ENCODE measurements at places on chromosomes 2 and 18.
A peak's percentile ranks its signal among the peaks of the same experiment; 100 is the strongest.

- DNase-seq = no peak
Measured at GRCh38 chr2:240868286-240869108, at the start of gene AGXT. TSS of gene AGXT (plus strand) at chr2:240868824. CDS start at chr2:240868866, 42 bp downstream.

DNA sequence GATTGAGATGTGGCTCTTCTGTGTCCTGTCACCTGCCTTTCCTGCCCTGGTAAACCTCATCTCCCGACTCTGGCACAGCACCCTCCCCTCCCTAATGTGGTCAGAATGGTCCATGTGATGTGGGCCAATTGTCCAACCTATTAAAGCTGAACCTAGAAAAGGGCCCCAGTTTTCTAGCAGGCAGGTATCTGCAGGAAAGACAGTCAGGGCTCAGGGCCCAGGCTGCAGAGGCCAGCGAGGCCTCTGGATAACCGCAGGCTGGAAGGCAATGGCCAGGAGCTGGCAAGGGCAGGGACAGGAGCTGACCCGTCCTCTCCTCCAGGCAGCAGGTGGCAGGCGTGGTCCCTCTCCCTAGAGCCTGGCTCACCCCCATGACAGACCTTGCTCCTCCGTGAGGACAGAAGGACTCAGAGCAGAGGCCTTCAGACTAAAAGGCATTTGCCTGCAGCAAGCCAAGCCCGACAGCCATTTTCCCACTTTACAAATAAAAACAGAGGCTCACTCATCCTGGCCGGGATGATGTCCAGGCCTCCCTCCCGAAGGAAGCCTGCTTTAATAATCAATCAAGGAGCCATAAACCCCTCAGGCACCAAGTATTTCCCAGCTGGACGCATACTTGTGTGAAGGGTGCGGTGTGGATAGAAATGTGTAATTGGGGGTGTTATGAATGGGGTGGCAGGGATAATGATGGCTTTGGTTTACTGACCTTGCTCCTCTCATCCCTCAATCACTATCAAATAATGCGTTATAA, 107.1 kb downstream of the TWIST2 start:
- no peak for DNase-seq

- DNase-seq = no peak
Measured at GRCh38 chr2:183521911-183522310, 397.7 kb downstream of the NUP35 start.

DNA sequence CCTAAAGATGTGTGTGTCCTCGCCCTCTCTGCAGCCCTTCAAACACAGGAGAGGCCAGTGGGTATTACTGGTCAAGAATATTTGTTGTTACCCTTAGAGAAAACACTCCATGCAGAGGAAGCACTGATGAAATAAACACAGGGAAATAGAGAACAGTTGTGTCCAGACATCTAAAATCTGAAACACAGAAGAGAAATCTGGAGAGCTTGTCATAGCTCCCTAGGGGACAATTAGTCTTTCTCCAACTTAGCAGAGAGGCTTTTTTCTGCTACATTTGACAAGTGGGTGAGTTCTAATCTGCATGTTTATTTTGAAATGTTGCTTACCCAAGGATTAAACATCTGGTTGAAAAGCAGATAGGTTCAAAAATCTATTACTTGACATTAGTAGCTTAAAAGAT, 190.1 kb downstream of the CTNNA2 start:
- no peak for DNase-seq

DNA sequence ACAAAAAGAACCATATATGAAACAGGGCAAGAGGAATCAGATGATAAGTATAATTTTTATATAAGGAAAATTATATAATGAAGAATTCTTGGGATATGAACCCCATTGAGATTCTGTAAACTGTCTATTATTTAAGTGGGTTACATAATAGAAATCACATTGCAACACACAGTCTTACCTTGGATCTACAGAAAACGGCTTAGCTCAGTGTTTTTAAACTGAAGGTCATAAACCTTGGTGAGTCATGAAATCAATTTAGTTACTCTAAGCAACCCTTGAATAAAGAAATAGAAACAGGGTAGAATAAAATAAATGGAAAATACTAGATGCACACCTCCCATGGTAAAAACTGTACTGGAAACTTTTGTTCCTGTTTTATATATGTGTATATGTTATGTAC, 50.7 kb downstream of the METTL8 start:
- no peak for DNase-seq

- no peak for DNase-seq
Measured at GRCh38 chr18:13514558-13514957, 211.8 kb downstream of the FAM210A start.

DNA sequence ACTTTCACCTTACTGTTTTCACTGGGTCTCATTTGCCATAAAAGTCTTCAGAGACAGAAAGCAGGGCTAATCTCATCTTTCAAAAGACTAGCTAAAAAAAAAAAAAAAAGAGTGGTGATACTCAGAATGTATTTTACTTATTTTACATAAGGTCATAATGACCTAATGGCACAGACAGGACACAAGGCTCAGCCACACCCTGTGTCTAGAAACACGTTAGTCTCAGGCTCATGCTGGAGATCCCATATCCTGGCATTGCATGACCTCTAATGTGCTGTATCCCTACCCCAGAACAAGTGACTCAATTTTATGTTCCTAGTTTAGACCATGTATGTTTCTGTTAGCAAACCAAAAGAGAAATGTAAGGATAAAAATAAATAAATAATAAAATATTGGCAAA, 115.4 kb downstream of the SATB2 start:
- DNase-seq = no peak

- no peak for DNase-seq
Measured at GRCh38 chr2:181264001-181264400, 193.2 kb upstream of the ITGA4 start.

DNA sequence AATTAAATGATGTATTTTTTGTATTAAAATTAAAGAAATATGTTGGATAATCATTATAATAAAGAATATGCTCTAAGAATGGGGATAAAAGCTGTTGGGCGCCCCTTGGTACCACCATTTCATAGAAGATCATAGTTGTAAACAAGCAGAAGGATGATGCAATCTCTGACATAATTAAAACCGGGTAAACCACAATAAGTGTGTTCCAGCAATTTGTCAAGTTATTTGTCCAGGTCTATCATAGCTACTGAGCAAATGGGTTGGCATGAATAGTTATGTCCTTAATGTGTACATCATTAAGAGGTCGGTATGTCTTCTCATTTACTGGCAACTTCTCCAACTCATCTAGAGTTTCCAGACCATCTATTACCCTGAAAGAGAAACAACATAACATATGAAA, 6.7 kb upstream of the CLK1 start:
- no peak for DNase-seq

- no peak for DNase-seq
Measured at GRCh38 chr2:230505162-230505561, 89.2 kb downstream of the SP100 start.

DNA sequence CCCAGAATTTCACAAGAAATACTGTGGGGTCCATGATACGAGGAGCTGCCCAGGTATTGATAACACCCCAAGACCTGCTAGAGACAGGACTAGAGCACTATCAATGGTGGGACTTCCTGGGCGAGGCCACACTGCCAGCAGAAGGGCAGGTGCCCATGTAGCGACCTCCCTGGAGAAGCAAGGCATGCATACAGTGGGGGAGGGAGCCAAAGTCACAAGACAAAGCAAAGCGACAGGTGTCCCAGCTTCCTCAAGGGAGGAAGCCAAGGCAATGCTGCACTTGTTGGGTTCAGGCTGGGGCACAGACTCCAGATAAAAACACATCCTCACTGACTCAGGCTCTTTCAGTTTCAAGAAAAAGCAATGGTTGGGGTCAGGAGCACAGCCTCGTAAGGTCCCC, 7.5 kb downstream of the CD207 start:
- no peak for DNase-seq

GRCh38 chr2:11092701-11093335, 62.4 kb upstream of the SLC66A3 start:
- no peak for DNase-seq

GRCh38 chr18:29157057-29157780, 980.3 kb upstream of the CDH2 start:
- DNase-seq = no peak

GRCh38 chr18:77164763-77165485, 32.3 kb upstream of the MBP start:
- DNase-seq = no peak

DNA sequence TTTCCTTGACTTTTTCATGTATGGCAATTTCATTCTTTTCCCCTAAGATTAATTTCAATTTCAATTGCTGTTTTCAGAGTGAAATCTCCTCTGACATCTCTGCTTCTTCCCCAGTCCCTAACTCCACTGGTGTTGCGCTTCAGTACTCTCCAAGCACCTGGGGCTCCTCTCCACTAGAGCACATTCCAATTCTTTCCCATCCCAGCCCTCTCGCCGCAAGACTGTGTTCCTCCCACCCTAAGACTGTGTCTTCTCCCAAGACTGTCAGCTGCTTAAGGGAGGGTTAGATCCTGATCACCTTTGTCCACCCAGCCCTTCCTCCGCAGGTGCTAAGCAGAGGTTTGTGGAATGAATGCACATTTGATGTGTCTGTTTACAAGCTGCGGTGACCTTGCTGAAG, 255.7 kb upstream of the CCDC68 start:
- DNase-seq = no peak

DNA sequence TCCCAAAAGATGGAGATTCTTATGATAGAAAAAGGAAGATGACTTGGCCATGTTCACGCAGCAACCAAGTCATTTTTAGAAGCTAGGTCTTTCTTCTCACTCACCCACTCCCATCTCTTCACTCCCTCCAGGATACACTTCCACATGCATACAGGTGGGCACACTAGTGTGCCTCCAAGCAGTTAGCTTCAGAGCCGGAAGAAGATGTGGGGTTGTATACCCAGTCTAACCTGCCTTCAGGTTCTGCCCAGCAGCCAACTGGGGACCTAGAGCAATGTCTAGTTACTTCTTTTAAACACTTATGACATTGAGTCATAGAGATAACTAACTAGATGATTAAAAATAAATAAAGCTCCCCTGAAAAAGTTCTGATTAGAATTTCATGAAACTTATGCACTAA, 21.8 kb upstream of the TANK start:
- DNase-seq = no peak

- DNase-seq = no peak
Measured at GRCh38 chr2:204545861-204546735, 823 bp downstream of the PARD3B start.

GRCh38 chr2:39851651-39852110, 72.6 kb upstream of the THUMPD2 start:
- DNase-seq = no peak

DNA sequence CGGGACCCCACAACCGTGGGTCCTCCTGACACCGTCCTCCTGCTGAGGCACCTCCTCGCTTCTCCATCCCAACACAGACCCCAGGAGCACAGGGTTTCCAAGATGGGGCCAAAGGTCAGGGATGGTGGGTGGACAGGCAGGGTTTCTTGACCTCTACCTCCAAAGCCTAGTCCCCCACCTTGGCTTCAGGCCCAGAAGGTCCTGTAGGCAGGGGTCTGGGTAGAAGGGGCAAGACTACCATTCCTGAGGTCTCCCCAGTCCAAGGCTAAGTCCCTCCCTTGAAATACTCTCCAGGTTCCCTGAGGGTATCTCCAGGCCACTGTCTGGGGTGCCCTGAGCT, 7.1 kb downstream of the CYP26B1 start:
- DNase-seq = no peak

GRCh38 chr18:7394050-7394659, 163.3 kb downstream of the LRRC30 start:
- no peak for DNase-seq

DNA sequence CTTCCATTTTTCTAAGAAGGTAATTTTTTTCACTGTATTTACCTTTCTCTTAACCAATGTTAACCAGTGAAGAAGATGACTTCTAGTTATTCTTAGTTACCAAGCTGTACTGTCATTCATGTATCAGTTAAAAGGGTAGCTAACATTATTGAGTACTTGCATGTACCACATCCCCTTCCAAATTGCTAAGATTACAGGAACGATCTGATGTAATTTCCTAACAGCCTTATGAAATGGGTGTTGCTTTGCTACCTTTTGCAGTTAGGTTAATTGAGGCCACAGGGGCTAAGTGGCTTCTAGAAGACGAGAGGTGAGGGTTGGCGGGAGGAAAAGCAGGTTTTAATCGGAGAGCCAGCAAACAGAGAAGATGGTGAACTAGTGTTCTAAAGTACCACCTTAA, 1.8 kb upstream of the SULT6B1 start:
- no peak for DNase-seq

- no peak for DNase-seq
Measured at GRCh38 chr2:26861610-26862224, 13.8 kb downstream of the DPYSL5 start.

- no peak for DNase-seq
Measured at GRCh38 chr2:172311921-172312345, 115.5 kb upstream of the ITGA6 start.

DNA sequence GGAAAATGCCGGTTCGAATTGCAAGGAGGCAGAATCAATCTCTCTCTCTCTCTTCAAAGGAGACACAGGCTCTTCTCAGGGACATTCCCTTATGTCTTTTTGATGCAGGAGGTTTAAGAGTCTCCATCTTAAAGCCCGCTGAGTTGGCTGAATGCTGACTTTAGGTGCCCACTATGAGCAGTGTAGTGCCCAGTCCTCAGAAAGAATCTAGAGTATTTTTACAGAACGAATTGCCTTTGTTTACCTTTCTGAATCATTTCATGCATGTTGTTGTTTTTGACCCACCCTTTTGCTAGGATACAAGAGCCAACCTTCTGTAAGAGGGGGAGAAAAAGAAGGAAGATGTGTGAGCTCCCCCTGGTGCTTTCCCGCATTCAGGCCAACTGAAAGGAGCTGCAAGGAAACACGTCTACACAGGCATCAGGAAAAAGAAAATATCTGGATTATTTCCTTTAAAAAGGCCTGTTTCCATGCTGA, 193.5 kb upstream of the TCF4 start:
- DNase-seq = peak; percentile 48

DNA sequence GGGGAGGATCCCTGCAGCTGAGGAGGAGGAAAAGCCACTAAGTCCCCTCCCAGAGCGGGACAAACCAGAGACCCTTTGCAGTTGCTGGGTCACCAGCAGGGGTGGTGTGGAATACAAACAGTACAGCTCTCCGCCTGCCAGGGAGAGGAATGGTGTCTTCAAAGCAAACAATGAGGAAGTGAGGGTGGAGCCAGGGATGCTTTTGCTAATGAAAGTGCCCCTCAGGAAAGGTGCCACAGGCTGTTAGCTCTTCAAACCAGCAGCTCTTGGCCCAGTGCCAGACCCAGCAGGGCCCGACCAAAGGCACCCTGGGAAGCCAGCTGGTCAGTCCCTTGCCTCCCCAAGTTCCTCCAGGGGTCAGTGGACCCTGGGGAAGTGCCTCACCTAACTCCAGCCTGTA, 102.8 kb downstream of the HIBCH start:
- no peak for DNase-seq

DNA sequence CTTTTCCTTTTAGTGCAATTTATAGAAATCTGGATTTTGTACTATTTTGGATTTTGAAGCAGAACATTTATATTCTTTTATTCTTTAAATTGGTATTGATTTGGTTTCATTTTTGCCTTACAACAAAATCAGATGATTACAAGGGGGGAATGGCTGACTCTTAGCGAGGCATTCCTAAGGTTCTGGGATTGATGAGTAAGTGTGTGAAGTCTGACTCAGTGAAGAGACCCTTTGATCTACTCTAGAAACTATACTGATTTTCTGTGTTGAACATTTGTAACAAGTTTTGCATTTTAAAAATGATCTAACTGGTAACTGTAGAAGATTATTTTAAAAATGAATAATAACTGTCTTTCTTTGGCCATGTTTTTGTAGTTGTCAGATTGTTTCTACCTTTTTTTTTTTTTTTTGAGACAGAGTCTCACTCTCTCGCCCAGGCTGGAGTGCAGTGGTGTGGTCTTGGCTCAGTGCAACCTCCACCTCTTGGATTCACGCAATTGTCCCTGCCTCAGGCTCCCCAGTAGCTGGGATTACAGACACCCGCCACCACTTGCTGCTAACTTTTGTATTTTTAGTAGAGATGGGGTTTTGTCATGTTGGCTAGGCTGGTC, 48.7 kb downstream of the TTC39C start:
- DNase-seq = no peak

All from amygdala (tissue), 56 donors.